T47D (cell line): ENCODE measurements at places on chromosomes 6 and 20.
A peak's percentile ranks its signal among the peaks of the same experiment; 100 is the strongest.

- DNase-seq = no peak
These were observed 47.5 kb downstream of the PDYN start for GRCh38 chr20:1946442-1946761.

DNA sequence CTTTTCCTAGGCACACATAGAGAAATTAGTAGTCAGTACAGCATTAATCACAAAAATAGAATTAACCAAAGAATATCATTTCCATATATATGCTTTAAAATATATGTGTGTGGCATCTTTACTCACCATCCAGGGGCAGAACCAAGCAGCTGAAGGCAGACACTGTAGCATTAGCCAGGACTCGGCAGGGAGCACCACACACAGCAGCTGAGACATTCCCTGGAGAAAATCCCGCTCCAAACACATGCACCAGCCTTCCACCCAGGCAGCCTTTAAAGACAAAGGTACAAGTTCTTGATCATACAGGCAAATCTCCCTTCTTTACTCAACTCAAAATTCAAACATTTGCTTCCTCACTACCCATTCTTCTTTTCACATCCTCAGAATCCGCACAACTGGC lies 64.7 kb downstream of the PKHD1 start:
- no peak for DNase-seq

GRCh38 chr6:156560476-156560875 lies 216.7 kb upstream of the ARID1B start:
- no peak for DNase-seq

GRCh38 chr6:56486681-56487080 lies 156.0 kb downstream of the DST start:
- DNase-seq = no peak

- DNase-seq = no peak
These were observed 2.0 kb upstream of the PNPLA1 start for GRCh38 chr6:36267731-36268477.

GRCh38 chr6:28810659-28811053 lies 113.1 kb downstream of the TRIM27 start:
- no peak for DNase-seq

GRCh38 chr20:18719426-18719825 lies 94.2 kb upstream of the SCP2D1 start:
- DNase-seq = no peak

GRCh38 chr6:27161946-27162603 lies 85.4 kb upstream of the PRSS16 start:
- no peak for DNase-seq

- DNase-seq = no peak
These were observed 82.6 kb downstream of the SLC22A3 start for GRCh38 chr6:160430751-160431150.

GRCh38 chr6:30169658-30170614 lies 6.6 kb downstream of the TRIM15 start:
- peak; percentile 63 for DNase-seq

DNA sequence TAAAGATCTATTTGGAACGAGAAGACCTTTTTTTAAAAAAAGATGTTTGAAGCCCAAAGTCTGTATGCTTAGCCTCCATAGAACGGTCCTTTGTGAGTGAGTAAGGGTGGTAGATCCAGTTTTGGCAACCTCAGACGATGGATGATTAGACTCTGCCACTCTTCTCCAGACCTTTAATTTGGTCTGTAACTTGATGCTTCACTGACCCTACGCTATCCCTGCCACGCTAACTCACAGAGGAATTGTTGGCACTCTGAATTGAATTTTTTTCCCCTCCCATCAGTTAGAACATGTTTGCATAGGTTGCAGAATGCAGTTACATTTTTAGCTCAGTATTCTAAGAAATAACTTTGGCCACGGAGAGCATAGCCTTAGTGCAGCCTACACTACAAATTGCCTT lies 15.8 kb upstream of the DEK start:
- DNase-seq = peak; percentile 18
